ENCODE measurements at places on chromosomes 2 and 18.

DNA sequence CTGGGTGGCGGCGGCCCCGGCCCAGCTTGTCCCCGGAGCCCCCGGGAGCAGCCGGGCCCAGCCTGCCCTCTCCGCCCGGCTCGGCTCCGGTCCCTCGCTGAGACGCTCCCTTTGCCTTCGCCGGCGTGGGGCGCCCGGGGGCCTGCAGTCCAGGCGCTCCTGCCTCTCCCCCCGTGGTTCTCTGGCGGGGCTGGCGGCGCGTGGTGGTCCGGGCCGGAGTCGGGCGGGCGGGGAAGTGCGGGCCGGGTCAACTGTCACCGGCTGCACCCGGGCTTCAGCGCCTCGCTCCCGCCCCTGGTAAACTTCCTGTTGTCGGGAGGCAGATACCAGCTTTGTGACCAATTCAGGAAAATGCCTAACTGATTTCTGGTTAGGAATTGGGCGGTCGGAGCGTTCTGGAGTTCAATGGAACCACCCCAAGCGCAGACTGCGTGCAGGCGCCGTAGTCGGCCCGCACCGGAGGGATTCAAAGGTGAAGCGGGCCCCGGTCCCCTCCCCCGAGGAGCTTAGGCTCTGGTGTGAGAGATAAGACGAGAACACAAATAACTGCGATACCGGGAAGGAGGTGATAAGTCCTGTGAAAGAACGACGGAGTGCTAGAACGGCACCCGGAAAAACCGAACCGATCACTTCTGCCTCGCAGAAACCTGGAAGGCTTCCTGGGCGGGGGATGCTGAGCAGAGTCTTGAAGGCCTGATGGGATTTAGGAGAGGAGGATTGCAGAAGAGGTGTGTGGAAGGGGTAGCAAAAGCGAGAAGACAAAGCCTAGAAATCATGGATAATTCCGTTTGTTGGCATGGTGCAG lies 891 bp downstream of the CAB39 start:
- peak overlapping the region; percentile 82 for H3K4me3 ChIP-seq
- H3K4me1 ChIP-seq: peaks cover 17% of the 10 kb centered on the region
- H3K27ac ChIP-seq: peak overlapping the region; percentile 78

DNA sequence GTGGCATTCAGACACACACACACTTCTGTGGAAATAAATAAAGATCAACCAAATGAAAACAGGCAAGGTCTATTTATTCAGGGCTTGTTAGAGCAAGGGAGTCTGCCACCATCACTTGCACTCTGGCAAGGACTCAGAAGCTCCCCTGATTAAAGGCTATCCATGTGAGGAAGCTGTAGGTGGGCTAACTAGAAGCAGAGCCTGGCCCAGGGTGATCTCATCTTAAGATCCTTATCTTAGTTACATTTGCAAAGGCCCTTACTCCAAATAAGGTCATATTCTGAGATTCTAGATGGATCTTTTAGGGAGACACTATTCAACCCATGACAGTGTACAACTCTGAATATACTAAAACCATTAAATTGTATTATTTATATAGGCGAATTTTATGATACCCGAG lies 190.0 kb upstream of the SRD5A2 start:
- no peaks in the 10 kb centered on the region for H3K27me3 ChIP-seq
- no peak overlapping the region for H3K27ac ChIP-seq
- H3K4me1 ChIP-seq: no peaks in the 10 kb centered on the region
- no peak for DNase-seq
- H3K4me3 ChIP-seq: no peak overlapping the region
- H3K36me3 ChIP-seq: no peaks in the 10 kb centered on the region

DNA sequence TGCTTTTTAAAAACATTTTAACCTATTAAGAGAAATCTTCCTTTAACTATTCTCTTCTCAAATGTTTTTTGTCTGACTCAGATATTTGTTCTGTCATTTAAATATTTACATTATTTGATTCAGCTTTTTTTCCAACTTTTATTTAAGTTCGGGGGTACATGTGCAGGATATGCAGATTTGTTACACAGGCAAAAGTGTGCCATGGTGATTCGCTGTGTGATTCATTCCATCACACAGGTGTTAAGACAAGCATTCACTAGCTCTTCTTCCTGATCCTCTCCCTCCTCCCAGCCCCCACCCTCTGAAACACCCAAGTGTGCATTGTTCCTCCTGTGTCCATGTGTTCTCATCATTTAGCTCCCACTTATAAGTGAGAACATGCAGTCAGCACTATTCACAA lies 19.4 kb downstream of the SP100 start:
- no peaks in the 10 kb centered on the region for H3K36me3 ChIP-seq
- no peak overlapping the region for H3K4me3 ChIP-seq
- no peaks in the 10 kb centered on the region for H3K27me3 ChIP-seq
- no peak for DNase-seq
- no peak overlapping the region for H3K27ac ChIP-seq

GRCh38 chr18:23618862-23619387 lies 32.6 kb upstream of the NPC1 start:
- no peak overlapping the region for H3K27ac ChIP-seq
- H3K27me3 ChIP-seq: no peaks in the 10 kb centered on the region
- no peak for DNase-seq
- peak overlapping the region; percentile 53 for H3K4me3 ChIP-seq

DNA sequence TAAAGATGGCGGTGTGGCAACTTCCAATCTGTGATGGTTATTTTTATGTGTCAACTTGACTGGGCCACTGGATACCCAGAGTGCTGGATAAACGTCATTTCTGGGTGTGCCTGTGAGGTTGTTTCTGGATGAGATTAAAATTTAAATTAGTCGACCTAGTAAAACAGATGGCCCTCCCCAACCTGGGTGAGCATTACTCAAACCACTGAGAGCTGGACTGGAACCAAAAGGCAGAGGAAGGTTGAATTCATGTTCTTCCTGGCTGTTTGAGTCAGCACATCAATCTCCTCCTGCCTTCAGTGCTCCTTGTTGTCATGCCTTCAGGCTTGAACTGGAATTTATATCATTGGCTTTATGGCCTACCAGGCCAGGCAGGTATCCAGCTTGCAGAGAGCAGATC lies 190.8 kb upstream of the RGPD4 start:
- H3K4me3 ChIP-seq: no peak overlapping the region
- no peaks in the 10 kb centered on the region for H3K4me1 ChIP-seq
- DNase-seq: no peak
- H3K36me3 ChIP-seq: no peaks in the 10 kb centered on the region
- no peak overlapping the region for H3K27ac ChIP-seq

- no peak for DNase-seq
- H3K36me3 ChIP-seq: no peaks in the 10 kb centered on the region
- no peak overlapping the region for H3K4me3 ChIP-seq
- no peaks in the 10 kb centered on the region for H3K4me1 ChIP-seq
Observed at GRCh38 chr2:18527822-18528221, 32.6 kb downstream of the RDH14 start.

DNA sequence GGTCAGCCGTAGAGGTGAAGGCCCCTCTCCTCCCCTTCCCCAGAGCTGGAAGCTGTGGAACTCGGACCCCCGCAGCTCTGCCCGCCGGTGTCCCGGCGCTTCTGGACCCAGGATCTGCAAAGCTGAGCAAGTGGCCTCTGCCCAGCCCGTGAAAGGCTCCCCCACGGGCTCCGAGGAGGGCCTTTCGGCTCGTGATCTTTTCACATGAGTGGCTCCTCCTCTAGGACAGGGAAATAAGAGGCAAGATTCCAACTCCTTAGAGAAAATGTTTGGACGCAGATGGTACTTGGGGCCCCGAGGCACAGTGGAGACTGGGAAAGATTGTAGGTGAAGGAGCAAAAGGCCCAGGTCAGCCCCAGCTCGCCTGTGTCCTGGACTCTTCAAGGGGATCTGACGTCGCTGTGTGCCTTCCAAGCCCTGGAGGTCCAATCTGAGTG lies 48.2 kb upstream of the SP3 start:
- H3K4me3 ChIP-seq: no peak overlapping the region
- H3K4me1 ChIP-seq: no peaks in the 10 kb centered on the region
- no peaks in the 10 kb centered on the region for H3K27me3 ChIP-seq
- H3K27ac ChIP-seq: no peak overlapping the region
- no peak for DNase-seq
- H3K36me3 ChIP-seq: no peaks in the 10 kb centered on the region

All from Panc1 (cell line).